ENCODE measurements at places on chromosomes 4 and X.

GRCh38 chr4:101156619-101157310 lies 190.6 kb downstream of the PPP3CA start:
- DNase-seq, result no peak

- peak; percentile 36 for DNase-seq
Measured at GRCh38 chrX:110532581-110532931, 173.9 kb downstream of the RTL9 start.

DNA sequence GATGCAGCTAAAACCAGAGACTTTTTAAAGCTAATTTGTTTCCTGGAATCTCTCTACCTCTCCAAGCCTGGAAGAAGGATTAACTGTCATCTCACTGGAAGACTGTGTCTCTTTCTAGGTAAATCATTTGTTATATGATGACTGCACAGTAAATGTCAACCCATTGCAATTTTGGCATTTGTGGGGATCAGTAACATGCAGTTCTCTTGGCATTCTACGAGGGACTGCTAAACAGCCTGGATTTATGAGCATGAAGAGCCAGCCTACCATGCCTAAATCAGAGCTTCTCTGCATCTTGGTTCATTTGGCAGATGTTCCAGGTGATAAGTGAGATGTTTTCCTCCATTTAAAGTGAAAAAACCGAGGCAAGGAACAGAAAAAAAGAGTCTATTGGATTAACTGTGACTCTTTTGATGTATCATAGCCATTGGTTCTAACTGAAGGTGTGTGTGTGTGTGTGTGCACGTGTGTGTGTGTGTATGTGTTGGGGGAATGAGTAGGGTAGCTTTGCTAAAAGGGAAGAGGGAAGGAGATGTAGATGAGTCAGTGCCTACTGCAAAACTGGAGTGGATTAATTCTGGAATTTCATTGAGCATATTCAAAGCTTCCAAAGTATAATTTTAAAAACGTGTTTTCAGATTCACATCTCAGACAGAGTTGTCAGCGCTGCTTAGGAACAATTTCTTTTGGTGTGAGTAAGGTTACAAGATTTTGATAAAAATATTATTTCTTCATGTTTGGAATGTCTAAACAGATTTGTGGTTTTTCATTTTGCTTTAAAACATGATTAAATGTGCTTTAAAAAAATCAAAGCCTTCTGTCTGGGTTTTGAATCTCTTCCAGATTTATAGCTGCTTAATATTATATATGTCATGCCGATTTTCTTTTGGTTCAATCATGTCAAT lies 123.2 kb upstream of the LNX1 start:
- no peak for DNase-seq

DNA sequence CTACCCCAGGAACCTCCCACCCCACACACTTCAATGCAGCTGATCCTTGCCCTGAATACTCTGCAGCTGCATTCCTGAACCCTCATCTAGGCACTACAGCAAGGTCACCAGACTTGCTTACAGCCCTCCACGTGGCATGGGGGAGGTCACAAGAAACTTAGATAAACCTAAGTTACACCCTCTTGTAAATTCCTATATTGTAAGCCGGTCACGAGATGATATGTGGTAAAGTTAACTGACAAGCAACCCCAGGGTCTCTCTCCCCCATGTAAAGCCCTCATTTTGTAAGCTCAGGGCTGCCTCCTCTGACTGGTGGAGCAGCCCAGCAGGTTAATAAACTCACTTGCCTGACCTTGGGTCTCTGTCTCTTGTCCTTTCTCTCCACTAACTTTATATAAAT lies 570.7 kb downstream of the PCDH7 start:
- DNase-seq, result no peak

GRCh38 chr4:165343353-165344191 lies 16.1 kb downstream of the MSMO1 start:
- no peak for DNase-seq
